ENCODE measurements at places on chromosomes 13 and 19. TPM values are rescaled to one million over a fixed set of nuclear protein-coding genes. Genes with fewer than 3 reads are reported as not detected.
A peak's percentile ranks its signal among the peaks of the same experiment; 100 is the strongest.

GRCh38 chr13:28678809-28679208 lies 19.9 kb downstream of the POMP start:
- DNase-seq = no peak

Gene ZNF439
- 8.5 TPM for total RNA-seq

Gene GARIN5A
- 8.2 TPM for total RNA-seq

Gene GRIK5
- 66.3 TPM for total RNA-seq

GRCh38 chr13:104143760-104144416 lies 1077.7 kb upstream of the SLC10A2 start:
- DNase-seq = peak; percentile 14

Gene SNRPA
- 218 TPM for total RNA-seq

Gene CRYL1
- 4.1 TPM for total RNA-seq

Gene ZNF560
- 5.8 TPM for total RNA-seq

Gene KLK15
- total RNA-seq = not detected

Gene WDR88
- 0.28 TPM for total RNA-seq

Gene LRP3
- total RNA-seq = 47.0 TPM

DNA sequence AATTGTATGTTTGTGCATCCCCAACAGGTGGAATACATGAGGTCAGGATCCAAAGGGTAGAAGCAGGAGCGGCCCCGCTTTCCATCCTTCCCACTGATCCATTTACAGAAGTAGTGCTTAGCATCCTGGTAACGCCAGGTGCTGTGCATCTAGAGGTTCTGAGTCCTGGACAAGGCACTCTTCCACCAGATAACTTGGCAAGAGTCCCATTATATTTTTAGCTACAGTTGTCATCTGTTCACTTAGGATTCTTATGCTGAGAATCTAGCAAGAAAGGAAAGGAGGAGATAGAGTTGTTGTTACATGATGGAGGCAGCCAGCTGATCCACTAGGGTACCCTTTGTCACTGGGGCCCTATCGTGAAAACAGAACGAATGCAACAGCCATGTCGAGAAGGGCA lies 389.5 kb upstream of the ZNF507 start:
- DNase-seq = no peak

Data from WTC11 (cell line).